Endodermal cell (in vitro differentiated cells): ENCODE measurements at places on chromosomes 2 and 18. TPM values are rescaled to one million over a fixed set of nuclear protein-coding genes. Genes with fewer than 3 reads are reported as not detected.

Gene ERFE
- total RNA-seq = 0.48 and 0.50 TPM in 2 replicates

DNA sequence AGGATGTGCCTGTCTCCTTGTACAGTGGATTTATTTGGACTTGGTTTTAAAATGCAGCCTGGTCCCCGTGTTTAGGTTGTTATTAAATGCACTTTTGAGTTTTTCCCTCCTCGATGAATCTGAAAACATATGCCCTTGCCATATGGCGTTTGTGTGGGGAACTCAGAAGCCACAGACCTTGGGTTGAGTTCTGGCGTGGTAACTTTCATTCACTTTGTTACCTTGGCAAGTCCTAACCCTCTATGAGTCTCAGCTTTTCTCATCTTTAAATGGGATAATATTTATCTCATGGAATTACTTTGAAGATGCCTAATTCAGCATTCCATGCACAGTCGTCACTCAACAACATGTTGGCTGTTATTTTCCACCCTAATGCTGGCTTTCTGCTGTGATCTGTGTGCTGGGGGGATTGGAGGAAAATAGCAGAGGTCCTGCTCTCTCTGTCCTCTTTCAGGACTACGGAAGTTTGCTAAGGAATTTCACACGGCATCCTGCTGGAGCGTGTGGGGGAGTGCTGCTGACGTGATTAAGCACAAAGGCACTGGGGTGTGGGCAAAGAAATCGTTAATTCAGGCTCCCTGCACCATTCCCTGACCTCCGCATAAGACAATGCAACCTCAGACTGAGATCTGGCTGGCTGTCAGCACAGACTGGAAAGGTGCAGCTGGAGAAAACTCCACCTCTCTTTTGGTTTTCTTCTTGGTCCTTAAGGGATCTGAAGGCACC lies 61.7 kb downstream of the LDLRAD4 start:
- H3K4me1 ChIP-seq = peaks cover 11% of the 10 kb centered on the region
- no peaks in the 10 kb centered on the region for H3K36me3 ChIP-seq
- H3K27me3 ChIP-seq = no peaks in the 10 kb centered on the region
- H3K27ac ChIP-seq = peak overlapping the region; percentile 38
- peak overlapping the region; percentile 8 for H3K4me3 ChIP-seq
- peak; percentile 81 for DNase-seq

DNA sequence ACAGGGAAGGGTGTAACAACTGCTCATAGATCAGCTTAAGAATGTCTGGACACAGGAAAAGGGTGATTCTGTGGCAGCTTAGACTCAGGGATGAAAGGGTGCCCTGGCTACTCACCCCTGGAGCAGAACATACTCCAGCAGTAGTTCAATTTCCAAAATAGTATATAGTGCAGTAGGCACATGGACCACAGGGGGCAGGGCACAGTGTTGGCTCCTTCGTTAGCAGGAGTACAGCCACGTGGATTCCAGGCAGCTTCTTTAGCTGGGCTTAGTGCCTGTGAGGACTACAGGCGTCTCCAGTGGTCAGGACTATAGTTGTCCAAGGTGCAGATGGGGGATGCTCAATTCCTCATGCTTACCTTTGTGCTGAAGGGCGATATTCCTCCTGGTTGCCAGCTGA lies 277.5 kb upstream of the DDX18 start:
- H3K36me3 ChIP-seq = no peaks in the 10 kb centered on the region
- H3K4me3 ChIP-seq = no peak overlapping the region
- H3K4me1 ChIP-seq = no peaks in the 10 kb centered on the region
- no peak overlapping the region for H3K27ac ChIP-seq

DNA sequence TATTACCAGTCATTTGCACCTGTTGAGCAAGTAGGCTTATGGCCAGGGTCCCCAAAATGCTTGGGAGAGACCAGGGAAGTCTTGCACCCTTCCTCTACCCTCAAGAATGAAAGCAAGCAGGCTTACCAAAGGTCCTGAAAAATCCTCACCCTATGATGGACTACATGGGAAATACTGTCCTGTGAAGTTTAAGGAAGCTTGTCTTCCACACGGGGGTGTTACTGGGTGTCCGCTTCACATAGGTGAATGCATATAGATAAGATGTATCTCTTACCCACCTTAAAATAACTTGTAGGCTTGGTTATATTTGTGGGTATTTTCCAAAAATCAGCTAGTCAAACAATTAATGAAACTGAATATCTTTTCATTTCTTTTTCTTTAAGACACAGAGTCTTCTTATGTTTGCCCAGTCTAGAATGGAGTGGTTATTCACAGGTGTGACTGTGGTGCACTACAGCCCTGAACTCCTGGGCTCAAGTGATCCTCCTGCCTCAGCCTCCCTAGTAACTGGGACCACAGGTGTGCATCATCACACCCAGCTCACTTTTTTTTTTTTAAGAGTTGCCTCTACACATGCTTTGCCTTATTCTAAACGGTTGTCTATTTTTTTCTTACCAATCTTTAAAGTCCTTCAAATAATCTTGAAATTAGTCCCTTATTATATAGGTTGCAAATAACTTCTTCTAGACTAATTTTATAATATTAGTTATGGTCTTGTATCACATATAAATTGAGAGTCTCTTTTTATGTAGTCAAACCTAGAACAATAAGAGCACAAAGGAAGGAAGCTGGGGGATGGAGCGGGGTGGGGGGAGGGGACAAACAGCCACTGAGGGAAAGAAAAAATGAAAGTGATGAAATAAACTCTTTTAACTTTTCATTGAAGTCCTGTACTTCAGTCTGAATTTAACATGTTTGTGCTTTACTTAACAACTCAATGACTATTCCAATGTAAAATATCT lies 49.0 kb downstream of the CERKL start:
- H3K36me3 ChIP-seq = no peaks in the 10 kb centered on the region
- H3K27ac ChIP-seq = no peak overlapping the region
- no peaks in the 10 kb centered on the region for H3K4me1 ChIP-seq
- no peaks in the 10 kb centered on the region for H3K27me3 ChIP-seq

GRCh38 chr18:473802-474201 lies 26.7 kb downstream of the COLEC12 start:
- no peak overlapping the region for H3K27ac ChIP-seq
- peaks cover 9% of the 10 kb centered on the region for H3K4me1 ChIP-seq
- no peak for DNase-seq
- no peak overlapping the region for H3K4me3 ChIP-seq
- H3K27me3 ChIP-seq = no peaks in the 10 kb centered on the region

Gene C2orf15
- 6.5 to 12.3 TPM (median 6.9 TPM) in 3 replicates for total RNA-seq

Gene SLC4A3
- 18.7 and 20.2 TPM in 2 replicates for total RNA-seq

DNA sequence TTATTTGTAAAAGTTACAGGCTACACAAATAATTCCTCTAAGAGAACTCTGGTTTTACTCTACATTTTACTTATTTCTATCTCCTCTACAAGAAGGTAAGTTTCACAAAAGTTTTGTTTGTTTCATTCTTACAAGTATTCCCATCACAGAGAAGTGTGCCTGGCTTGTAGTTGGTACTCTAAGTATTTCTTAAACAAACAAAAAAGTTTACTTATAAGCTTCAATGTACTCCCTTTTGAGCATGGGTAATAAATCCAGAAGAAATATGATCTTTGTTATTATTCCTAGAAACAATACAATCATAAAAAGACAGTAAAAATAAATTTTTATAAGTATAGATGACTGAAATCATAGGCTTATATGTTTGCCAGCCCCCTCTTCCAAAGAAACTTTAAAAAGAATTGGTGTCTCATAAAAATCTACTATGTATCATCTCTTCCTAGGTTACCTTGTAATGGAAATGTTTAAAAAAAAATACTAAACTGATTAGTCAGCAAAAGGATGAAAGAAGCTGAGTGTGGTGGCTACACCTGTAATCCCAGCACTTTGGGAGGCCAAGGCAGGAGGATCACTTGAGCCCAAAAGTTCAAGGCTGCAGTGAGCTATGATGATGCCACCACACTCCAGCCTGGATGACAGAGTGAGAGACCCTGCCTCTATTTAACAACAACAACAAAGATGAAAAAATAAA lies 54.7 kb downstream of the ATL2 start:
- peaks cover 73% of the 10 kb centered on the region for H3K36me3 ChIP-seq
- no peak for DNase-seq
- peaks cover 7% of the 10 kb centered on the region for H3K4me1 ChIP-seq
- H3K27ac ChIP-seq = no peak overlapping the region
- no peaks in the 10 kb centered on the region for H3K27me3 ChIP-seq

- no peaks in the 10 kb centered on the region for H3K36me3 ChIP-seq
- no peak for DNase-seq
- no peak overlapping the region for H3K27ac ChIP-seq
- no peaks in the 10 kb centered on the region for H3K27me3 ChIP-seq
- H3K4me1 ChIP-seq = no peaks in the 10 kb centered on the region
- H3K4me3 ChIP-seq = no peak overlapping the region
Observed at GRCh38 chr2:151020411-151020810, 241.3 kb downstream of the RBM43 start.

Gene CEBPZ
- 63.9 to 69.8 TPM (median 66.9 TPM) in 3 replicates for total RNA-seq

DNA sequence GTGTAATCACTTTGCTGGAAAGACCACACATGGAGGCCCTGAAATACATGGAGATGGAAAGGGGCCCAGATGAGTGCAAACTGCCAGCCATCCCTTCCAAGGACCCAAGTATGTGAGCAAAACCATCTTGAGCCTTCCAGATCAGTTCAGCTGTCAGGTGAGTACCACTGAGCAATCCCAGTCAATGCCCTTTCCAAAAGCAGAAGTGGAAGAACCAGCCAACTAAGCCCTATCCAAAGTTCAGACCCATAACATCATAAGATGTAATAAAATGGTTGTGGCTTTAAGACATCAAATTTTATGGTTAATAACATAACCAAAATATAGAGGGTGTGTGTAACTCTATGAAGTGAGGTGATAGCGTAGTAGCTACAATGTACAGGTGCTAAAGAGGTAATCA lies 88.5 kb downstream of the NXPH2 start:
- no peaks in the 10 kb centered on the region for H3K36me3 ChIP-seq
- H3K27ac ChIP-seq = no peak overlapping the region
- no peaks in the 10 kb centered on the region for H3K27me3 ChIP-seq
- DNase-seq = no peak

Gene PAPOLG
- total RNA-seq = 23.2 and 23.4 TPM in 2 replicates

DNA sequence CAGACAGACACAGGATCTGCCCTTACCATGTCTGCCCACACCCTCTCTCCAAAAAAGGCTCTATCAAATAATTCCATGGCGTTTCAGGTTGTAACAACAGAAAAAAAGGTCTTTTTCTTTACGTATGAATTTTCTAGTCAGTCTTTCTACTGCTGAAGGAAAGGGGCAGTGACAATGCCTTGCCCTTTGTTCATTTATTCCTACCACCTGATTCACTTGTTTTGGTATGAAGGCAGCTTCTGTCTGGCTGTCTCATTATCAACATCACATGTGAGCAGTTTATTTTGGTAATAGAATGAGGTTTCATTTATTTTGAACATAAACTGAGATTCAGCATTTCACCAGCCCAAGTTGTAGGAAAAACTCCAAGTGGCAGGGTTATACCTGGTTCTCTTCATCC lies 94.3 kb upstream of the KLF7 start:
- no peak overlapping the region for H3K27ac ChIP-seq
- no peaks in the 10 kb centered on the region for H3K36me3 ChIP-seq
- H3K4me3 ChIP-seq = no peak overlapping the region
- no peaks in the 10 kb centered on the region for H3K27me3 ChIP-seq
- peaks cover 12% of the 10 kb centered on the region for H3K4me1 ChIP-seq

Gene GALR1
- total RNA-seq = 0.02 and 0.04 TPM in 2 replicates

Gene IL18RAP
- 0.11 to 1.3 TPM in 2 of 3 replicates, not detected in the other for total RNA-seq

Gene LRRC30
- total RNA-seq = not detected in 3 replicates

- H3K4me1 ChIP-seq = no peaks in the 10 kb centered on the region
- no peaks in the 10 kb centered on the region for H3K36me3 ChIP-seq
- H3K4me3 ChIP-seq = no peak overlapping the region
- no peak overlapping the region for H3K27ac ChIP-seq
Observed at GRCh38 chr2:12556762-12557161, 160.0 kb upstream of the TRIB2 start.

DNA sequence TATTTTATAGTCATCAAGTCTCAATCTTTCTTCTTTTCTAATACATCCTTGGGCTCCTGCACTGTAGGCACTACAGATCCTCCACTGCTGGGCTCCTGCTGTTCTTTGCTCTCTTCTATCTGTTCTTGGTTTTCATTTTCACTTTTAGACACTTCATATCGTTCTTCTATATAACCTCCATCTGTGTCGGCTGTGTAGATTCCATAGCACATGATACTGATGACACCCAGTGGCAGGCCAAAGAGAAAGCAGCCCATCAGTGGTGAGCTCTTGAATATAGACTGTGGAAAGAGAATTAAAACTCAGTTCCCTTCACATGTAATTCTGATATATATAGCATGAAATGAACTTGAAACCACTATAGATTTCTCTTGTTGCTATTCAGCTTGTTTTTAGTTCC lies 38.0 kb downstream of the TMX3 start:
- H3K27me3 ChIP-seq = no peaks in the 10 kb centered on the region
- H3K27ac ChIP-seq = no peak overlapping the region
- DNase-seq = no peak
- H3K4me3 ChIP-seq = no peak overlapping the region

GRCh38 chr2:174350018-174350417 lies 15.3 kb downstream of the SP9 start:
- peaks cover 14% of the 10 kb centered on the region for H3K36me3 ChIP-seq
- H3K27me3 ChIP-seq = peaks cover 10% of the 10 kb centered on the region
- no peak overlapping the region for H3K4me3 ChIP-seq
- no peaks in the 10 kb centered on the region for H3K4me1 ChIP-seq

Gene KCNIP3
- 0.26 and 1.2 TPM in 2 replicates for total RNA-seq

Gene EML6
- 0.80 to 2.1 TPM (median 1.1 TPM) in 3 replicates for total RNA-seq

GRCh38 chr2:127605691-127606263 lies 40.2 kb upstream of the GPR17 start:
- no peak overlapping the region for H3K4me3 ChIP-seq
- no peaks in the 10 kb centered on the region for H3K36me3 ChIP-seq
- DNase-seq = peak; percentile 31
- no peak overlapping the region for H3K27ac ChIP-seq

Gene NAT8
- total RNA-seq = not detected in 2 replicates

GRCh38 chr18:49486134-49486533 lies 900 bp downstream of the C18orf32 start:
- DNase-seq = no peak
- H3K36me3 ChIP-seq = peaks cover 62% of the 10 kb centered on the region
- H3K27ac ChIP-seq = no peak overlapping the region
- peaks cover 5% of the 10 kb centered on the region for H3K4me1 ChIP-seq
- H3K27me3 ChIP-seq = no peaks in the 10 kb centered on the region

DNA sequence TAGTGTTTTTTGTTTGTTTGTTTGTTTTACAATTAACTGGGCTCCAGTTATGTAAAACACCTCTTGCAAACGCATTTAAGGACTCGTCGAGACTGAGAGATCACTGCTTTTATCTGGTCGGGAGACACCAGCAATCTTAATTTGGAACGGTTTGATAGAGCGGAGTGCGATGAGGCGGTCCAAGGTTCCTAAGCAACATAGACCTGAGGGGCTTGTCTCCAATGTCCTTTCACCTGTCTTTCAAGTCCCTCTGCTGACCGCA lies 729 bp upstream of the SELENOI start:
- peak overlapping the region; percentile 96 for H3K4me3 ChIP-seq
- no peaks in the 10 kb centered on the region for H3K27me3 ChIP-seq
- H3K4me1 ChIP-seq = peaks cover 4% of the 10 kb centered on the region
